ENCODE measurements at places on chromosomes 6 and 20.

DNA sequence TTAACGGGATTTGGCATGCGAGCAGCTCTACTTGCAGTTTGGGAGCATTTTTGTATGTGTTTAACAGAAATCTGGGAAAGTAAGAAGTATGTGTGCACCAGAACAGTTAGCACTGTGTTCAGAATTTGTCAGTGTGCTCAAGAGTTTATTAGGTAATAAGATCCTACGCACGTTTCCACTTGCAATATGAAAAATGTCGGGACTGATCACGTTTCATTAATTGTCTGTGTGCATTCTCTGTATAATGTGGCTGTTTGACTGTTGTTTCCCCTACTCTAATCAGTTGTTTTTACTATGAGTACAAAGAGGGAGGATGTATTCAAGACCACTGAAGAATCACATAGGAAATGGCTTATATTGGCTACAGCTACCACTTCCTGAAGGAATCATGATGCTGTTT is 349.7 kb upstream of the POU3F2 start:
- DNase-seq = no peak

- DNase-seq = no peak
These were observed 16.9 kb upstream of the APMAP start for GRCh38 chr20:25009218-25010145.

GRCh38 chr20:34088305-34089174 is 23.5 kb downstream of the EIF2S2 start:
- DNase-seq = no peak

GRCh38 chr6:3712827-3713665 is 38.5 kb downstream of the PXDC1 start:
- peak; percentile 31 for DNase-seq

DNA sequence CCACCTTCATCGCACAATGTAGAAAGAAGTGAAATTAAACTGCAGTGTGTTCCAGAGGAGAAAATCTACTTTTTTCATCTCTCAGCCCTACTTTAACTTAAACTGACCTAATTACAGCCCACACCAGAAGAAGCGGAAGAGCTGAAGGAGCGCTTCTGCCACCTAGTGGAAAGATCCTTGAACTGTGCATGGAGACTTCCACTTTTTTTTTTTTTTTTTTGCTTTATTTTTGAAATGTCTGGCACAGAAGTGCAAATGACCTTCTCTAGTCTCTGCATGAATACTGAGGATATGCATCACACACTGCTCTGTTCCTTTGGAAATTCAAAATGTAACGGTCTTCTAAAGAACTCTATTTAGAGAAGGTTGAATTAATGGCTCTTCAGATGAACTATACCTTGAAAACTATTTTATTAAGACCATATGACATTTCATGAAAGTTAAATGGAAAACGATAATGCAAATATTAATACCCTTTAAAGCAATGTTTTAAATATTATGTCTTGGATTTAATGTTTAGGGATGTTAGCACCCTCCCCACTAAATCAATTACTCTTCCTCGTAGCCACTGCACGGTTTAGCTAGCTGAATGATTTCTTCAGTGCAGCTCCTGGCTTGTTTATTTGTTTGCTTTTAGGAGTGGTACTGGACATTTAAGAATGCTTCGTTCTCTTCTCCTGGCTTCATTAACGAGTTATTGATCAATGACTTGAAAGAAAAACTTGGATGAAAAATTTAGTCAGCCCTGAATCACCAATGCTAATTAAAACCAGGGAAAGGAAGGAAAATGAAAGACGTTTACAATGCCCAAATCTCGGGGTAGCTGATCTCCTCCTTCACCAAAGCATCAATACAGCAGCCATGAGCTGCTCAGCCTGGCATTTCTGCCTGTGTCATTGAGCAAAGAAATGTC is 569.6 kb upstream of the GJE1 start:
- DNase-seq = peak; percentile 97

DNA sequence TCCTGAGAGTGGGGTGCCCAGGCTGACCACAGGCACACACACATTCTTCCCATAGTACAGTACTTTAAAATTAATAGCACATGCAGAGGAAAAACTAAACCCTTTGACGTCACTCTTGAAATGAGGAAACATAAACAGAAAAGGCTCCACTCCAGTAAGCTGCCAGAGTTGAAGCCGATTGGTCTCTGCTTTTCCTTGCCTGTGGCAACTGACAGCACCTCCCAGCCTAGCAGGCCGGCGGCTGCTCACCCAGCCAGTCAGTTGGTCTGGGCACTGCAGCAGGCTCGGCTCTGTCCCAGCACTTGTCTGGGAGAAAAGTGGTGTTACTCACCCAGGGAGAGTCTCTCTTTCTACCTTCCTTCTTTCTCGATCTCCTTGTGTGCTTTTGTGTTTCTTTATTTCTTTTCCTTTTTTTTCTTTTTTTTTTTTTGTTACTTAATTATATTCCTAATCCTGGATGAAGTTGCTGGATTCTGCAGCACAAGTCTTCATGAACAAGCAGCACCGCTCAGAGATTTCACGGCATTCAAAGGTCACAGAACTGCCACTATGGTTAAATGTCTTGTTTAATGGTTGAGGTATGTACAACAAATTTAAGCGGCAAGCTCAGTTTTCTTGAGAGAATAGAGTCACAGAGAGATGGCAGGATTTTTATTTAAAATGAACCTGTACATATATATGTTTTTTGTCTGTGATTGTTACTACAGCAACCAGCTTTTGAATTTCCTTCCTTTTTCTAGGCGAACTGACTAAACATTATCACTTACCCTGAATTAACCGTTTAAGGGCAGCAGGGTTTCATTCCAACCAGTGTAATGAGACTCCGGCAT is at the start of gene PDE7B:
Gene PDE7B, plus strand, starts transcription at position 260 of the 830 bp plus-strand sequence.
- peak; percentile 99 for DNase-seq

- no peak for DNase-seq
These were observed 48.3 kb downstream of the CARMIL1 start for GRCh38 chr6:25327432-25327831.

DNA sequence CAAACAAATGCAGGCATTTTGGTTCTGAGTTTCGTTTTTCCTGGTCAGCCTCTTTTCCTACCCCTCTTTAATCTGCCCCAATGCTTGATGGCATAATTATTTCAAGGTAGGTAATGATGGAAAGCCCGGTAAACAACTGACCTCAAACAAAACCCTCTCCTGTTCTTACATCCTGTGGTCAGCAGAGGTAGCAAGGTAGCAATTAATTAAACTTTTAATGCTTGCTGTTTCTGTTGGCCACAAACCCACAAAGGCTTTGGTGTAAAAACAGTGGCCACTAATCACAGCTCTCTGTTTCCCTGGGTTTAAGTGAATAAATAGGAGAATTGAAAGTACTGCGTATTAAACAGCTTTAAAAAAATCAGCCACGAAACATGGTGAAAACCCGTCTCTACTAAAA is 261.5 kb upstream of the SOX4 start:
- no peak for DNase-seq

DNA sequence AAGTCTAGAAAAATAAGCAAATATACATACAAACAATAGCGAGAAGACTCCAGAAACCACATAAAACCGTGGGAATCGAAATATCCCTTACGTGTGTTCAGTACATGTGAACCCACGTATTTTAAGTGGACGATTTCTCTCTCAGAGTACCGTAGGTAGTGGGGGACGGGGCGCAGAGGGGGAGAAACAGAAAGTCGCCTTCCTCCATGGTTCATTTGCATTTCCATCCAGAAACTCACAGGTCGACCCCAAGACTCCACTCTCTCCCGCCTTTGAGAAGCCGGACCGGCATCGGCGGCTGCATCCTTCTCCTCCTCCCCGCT is 538 bp upstream of the ENPP1 start:
- no peak for DNase-seq

- peak; percentile 23 for DNase-seq
These were observed 590 bp downstream of the SLCO4A1 start for GRCh38 chr20:62642666-62643520.

DNA sequence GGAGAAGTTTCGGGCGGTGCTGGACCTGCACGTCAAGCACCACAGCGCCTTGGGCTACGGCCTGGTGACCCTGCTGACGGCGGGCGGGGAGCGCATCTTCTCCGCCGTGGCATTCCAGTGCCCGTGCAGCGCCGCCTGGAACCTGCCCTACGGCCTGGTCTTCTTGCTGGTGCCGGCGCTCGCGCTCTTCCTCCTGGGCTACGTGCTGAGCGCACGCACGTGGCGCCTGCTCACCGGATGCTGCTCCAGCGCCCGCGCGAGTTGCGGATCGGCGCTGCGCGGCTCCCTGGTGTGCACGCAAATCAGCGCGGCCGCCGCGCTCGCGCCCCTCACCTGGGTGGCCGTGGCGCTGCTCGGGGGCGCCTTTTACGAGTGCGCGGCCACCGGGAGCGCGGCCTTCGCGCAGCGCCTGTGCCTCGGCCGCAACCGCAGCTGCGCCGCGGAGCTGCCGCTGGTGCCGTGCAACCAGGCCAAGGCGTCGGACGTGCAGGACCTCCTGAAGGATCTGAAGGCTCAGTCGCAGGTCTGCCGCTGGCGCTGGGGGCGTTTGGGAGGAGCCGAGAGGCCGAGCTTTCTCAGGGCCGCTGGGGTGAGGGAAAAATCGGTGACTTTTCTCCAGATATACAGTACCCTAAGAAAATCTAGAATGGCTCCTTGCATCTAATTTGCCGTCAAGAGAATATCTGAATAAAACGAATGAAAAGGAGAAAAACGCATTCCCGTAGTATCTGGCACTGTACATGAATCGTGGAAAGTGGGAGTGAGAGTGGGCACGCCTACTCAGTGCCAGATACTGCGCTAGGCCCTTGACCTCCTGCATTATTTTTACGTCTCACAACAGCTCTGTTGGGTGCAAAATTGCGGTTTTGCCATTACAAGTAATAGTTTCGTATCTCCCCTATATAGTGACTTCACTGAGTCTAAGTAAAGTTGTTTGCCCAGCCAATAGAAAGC is 1.0 kb downstream of the CALHM6 start:
- DNase-seq = peak; percentile 64

DNA sequence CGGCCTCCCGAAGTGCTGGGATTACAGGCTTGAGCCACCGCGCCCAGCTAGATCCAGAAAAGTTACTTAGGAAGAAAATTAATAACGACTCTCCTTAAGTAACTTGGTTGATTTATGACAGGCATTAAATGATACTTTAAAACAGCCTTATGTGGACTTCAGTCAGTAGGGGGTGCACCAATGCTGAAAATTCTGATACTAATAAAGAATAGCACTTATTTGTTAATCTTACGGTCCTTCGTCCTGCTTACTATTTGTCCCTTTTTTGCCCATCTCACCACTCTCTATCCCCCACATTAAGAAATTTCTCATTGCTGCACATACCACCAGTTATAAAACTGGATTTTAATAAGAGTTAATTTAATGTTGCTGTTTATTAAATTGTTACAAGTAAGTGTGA is 12.7 kb upstream of the PRELID3B start:
- peak; percentile 55 for DNase-seq

DNA sequence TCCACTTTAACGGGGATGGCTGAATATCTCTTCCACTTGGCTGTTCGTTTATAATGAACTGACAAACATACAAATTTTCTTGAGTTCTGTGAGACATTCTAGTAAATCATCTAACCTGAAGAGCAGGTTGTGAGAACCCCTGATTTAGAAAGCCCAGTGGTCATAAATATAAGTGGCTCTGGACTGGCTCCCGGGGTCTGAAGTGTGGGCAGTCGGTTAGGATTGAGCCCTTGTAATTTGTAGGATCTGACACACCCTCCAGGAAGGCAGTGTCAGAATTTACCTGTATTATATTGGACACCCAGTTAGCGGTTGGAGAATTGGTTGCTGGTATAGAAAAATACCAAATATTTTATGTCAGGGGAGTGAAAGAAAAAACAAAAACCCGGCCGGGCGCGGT is 6.8 kb upstream of the GMEB2 start:
- DNase-seq = no peak

DNA sequence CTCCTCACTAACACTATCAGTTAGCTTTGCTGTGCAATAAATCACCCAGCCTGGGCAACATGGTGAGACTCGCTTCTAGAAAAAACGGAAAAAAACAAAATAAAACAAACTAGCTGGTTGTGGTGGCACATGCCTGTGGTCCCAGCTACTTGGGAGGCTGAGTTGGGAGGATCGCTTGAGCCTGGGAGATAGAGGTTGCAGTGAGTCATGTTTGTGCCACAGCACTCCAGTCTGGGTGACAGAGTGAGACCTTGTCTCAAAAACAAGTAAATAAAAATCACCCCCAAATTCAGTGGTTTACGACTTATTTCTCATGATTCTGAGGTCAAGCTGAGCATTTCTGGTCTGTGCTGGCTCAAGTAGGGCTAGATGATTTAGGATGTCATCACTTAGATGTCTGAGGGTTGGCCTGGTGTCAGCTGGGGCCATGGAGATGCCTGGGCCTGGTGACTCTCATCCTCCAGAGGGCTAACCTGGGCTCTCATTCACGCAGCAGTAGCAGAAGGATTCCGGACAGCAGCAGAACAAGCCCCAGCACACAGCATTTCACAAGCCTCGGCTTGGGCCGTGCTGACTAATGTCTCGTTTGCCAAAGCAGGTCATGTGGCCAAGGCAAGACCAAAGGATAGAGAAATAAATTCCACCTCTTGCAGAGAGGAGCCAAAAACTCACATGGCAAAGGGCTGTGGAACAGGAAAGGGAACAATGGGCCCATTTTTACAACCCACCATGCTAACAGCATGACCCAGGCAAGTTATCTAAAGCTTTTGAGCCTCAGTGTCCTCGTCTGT is 32.5 kb downstream of the MGME1 start:
- peak; percentile 97 for DNase-seq

GRCh38 chr20:33172781-33173180 is 4.8 kb downstream of the BPIFA2 start:
- peak; percentile 20 for DNase-seq

- DNase-seq = no peak
These were observed 82.8 kb upstream of the CDYL start for GRCh38 chr6:4693173-4693970.

GRCh38 chr6:101826678-101827077 is 433.2 kb downstream of the GRIK2 start:
- no peak for DNase-seq

GRCh38 chr6:29887819-29888776 is 54.2 kb upstream of the HLA-A start:
- DNase-seq = peak; percentile 23

- DNase-seq = no peak
These were observed 40.8 kb downstream of the CHD6 start for GRCh38 chr20:41577129-41578009.

DNA sequence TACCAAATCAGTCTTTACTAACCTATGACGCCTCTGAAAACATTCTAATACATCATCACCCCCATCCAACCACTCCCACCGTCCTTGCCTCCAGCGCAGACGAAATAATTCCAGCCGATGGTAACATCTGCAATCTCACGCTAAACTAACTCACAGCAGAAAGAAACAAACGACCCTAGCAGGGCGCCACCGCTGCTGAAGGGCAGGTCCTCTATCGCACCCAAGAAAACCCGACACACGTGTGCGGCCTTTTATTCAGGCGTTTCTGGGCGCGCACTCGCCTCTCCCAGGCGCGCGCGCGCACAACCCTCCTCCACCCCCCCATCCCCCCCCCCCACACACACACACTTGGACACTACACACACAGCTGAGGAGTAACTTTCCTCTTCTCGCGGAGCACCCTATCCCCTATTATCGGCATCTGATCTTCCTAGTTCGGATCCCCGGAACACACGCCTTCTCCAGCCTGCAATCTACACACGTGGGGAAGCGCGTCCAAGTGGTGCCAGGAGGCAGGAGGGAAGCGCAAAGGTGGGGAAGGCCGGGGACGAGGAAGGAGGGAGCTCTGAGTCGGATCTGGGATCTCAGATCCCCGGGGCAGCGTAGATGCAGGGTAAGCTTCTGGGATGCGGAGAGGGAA is 1.4 kb downstream of the GFOD1 start:
- peak; percentile 48 for DNase-seq

Data from choroid plexus epithelial cell (primary cell).